ENCODE measurements at places on chromosomes 7 and 10. TPM values are rescaled to one million over a fixed set of nuclear protein-coding genes. Genes with fewer than 3 reads are reported as not detected.
A peak's percentile ranks its signal among the peaks of the same experiment; 100 is the strongest.

DNA sequence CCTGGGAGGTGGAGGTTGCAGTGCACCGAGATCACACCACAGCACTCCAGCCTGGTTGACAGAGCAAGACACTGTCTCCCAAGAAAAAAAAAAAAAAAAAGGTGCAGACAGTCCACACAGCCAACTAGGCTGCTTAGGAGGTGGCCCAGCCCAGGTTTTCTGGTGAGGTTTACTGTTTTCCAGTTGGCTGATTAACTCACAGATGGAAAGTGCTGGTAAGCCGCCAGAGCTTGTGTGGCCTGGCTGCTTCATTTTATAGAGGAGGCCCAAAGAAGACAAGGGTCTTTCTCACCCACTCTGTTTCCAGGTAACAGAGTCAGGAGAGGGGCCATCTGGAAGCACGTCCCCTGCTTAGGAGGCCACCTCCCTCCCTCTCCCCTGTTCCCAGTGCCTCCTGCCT is 6.2 kb downstream of the RHBDD2 start:
- DNase-seq, result no peak

- DNase-seq, result no peak
Measured at GRCh38 chr7:23645822-23646221, 34.2 kb upstream of the FAM221A start.

DNA sequence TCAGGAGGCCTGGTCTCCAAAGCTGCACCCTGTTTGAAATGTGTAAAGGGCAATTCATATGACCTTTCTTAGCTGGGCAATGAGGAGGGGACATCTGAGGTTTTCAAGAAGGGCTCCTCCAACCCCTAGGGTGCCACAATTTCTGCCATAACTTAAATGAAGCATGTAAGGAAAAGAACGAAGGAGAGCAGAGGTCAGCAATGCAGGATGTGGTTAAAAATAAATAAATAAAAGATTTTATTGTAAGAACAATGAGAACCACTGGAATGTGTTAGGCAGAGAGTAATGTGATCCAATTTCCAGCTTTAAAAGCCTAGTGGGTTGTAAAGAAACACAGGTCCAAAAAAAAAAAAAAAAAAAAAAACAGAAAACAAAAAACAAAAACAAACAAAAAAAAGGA is 673.1 kb downstream of the TNS3 start:
- no peak for DNase-seq

GRCh38 chr10:131686781-131687420 is 213.9 kb upstream of the PPP2R2D start:
- DNase-seq, result no peak

GRCh38 chr7:32892521-32893206 is 1.1 kb upstream of the KBTBD2 start:
- peak; percentile 26 for DNase-seq

DNA sequence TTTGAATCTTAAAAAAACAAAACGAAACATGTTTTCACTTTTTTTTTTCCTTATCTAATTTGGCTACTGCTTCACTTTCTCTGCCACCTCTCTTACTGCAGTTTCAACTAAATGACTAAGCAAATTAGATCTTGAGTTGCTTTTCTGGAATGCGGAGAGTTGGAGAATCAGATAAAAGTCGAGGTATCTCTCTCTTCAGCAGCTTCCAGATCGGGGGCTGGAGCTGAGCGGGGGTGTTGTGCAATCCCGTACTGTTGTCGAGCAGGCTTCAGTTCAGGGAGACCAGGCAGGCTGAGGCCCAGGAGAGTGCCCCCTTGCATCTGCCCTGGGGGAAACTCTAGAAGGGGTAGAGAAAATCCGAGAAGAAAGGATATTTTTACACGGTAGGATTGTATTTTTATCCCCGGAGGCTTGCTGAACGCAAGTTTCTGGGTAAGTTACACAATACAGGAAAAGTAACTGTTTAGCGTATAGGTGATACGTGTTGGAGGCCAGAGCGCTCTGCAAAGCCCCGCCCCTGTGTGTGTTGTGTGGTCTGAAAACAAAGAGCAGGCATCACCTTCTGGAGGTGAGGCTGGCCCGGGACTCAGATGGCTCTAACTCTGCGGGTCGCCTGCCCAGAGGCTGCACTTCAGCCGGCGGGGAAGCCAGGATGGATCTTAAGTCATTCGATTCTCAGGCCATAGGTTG is 116.6 kb downstream of the KLF6 start:
- DNase-seq, result peak; percentile 24

DNA sequence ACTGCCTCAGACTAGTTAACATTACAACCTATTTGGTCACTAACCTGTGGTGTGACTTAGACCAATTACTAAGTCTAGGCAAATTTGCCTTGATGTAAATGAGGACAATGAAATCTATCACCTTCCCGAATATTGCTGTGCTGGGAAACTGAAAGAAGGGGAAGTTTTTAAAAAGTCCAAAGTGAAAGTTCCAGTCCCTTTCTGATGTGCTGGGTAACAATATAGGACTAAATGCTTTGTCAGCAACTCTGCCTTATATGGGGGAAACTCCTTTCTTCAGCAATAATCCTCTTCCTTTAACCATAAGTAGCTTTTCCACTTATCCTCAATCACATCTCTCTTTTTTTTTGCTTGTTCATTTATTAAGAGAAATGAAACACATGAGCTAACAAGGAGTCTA is 3.9 kb downstream of the PIK3AP1 start:
- DNase-seq, result no peak

- DNase-seq, result peak; percentile 17
Measured at GRCh38 chr7:97499204-97499603, 232.7 kb upstream of the TAC1 start.

DNA sequence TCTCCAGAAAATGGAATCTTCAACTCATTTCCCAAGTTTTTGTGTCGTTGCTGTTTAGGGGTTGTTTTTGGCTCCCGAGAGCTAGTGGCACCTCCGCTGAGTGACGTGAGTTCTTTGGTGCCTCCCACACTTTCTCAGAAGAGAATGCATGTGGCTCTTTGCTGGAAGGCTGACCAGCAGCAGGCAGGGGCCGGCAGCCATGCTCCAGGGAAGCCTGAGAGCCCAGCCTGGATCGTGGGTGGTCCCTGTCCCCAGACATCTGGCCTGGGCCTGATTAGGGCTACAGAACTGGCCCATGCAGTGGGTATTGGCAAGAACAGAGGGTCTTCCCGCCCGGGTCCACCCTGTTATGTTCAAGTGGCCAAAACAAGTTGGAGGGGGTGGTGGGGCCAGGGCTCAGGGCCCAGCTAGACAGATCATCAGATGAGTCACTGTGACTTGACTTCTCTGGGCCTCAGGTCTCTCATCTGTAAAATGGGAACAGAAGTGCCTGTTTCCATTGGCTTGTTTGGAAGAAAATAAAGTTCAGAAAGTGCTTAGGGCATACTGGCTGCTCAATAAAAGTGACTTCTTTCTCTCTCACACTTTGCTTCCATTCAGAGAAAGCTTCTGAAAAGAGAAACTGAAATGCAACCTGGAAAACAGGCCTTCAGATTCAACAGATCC is 83.1 kb downstream of the STRA8 start:
- no peak for DNase-seq

DNA sequence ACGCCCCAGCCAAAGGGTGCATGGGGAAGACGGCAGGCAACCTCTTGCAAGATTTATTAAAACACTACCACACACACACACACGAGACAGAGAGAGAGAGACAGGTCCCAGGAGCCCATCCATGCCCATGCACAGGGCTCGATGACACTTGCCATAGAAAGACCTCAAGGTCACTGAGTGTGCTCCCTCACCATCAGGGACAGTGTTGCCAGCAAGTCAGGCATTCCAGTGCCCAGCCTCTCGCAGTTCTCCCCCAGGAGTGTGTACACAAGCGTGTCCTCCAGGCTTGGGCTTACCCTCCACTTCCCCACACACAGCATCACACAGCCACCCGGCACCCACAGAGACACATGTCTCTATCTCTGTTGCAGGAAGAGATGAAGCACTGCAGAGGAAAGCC is 46.8 kb upstream of the SLF2 start:
- DNase-seq, result no peak

- DNase-seq, result no peak
Measured at GRCh38 chr10:121282264-121282663, 316.0 kb downstream of the FGFR2 start.

GRCh38 chr10:72049969-72050781 is 38.2 kb downstream of the SPOCK2 start:
- DNase-seq, result no peak

GRCh38 chr10:78849731-78850130 is 219.0 kb upstream of the ZMIZ1 start:
- DNase-seq, result no peak

DNA sequence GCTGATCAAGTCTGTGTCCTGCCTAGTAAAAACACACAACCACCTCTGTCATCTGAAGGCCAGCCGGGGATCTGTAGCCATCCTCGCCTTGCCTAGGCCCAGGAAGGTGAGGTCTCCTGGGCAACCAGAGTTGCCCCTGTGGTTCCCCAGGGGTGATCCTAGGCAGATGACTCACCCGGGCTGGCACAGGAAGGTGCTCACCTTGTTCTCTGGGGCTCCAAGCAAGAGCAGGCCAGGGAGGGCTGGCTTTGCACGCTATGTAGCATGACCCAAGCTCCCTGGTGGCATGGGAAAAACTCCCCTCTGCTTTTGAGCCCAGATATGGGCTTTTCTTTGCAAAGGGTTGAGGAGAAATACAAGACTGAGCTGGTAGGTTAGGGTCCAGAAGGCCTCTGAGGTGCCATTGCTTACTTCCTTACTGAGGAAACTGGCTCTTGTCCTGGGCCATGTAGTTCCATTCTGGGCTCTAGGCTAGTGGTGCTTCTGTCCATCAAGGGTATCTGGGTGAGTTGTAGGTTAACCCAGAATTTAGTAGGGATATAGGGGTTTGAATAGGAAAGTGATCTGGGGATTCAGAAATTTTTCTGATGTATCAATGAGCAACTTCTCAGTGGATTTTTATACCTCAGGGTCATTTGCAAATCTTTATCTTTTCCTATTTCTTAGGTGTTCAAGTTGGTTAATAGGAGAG is 112.0 kb downstream of the NT5C2 start:
- no peak for DNase-seq

Gene DHTKD1
- polyA plus RNA-seq, result 12.2 TPM

GRCh38 chr7:3980300-3980643 is 679.2 kb downstream of the SDK1 start:
- DNase-seq, result no peak

Gene CARD11
- 4.8 TPM for polyA plus RNA-seq

Gene PLEKHS1
- 62.4 TPM for polyA plus RNA-seq

- DNase-seq, result no peak
Measured at GRCh38 chr7:21902240-21902639, 43.5 kb downstream of the CDCA7L start.

DNA sequence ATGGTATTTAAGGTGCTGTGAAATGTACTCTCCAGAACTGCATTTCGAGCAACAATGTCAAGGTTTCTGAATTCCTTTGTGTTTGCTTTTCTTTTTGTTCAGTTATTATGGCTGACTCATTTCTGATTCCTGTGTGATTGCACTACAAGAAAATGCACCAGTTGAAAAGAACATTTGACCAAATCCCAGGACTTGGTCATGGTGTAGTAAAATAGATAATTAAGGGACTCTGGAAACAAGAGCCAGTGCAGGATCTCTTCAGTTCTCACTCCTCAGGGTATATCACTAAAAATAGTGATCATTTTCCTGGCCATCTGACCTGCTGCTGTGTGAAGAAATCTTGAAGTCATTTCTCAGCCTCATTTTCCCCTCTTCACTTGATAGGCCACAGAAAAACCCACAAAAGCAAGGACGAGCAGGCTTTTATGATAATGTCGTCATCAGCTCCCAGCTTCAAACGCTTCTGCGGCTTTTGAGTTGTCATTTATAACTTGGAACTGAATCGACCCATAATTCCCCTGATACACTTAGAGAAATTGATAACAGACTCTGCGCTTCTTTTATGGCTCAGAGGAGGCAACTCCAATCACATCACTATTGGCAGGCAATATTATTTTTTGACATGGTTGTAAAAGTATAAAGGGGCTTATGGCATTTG is 274.7 kb downstream of the HDAC9 start:
- no peak for DNase-seq

DNA sequence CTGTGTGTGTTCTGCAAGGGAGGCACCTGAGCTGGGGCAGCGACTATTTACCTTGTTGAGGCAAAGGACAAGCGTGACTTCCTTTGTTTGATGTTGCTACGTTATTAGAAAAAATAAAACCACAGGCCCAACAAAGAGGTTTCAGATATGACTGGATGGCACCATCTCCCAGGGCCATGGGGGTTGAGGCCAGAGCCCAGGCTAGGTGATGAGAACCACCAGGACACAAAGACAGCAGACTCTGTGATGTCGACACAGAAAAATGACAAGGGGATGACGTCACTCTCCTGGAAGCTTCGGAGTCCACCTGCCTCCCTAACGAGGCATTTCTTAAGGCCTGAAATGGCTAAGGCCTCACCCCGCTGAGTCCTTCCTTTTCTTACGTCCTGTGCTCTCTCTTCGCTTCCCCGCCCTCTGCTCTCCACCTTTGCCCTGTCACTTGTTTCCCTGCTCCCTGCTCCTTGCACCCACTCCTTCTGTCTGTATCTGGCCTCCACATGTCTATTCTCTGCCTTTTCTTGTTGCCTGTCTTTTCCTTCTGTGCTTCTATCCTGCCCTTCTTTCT is 83.0 kb upstream of the ADRB1 start:
- DNase-seq, result peak; percentile 99

DNA sequence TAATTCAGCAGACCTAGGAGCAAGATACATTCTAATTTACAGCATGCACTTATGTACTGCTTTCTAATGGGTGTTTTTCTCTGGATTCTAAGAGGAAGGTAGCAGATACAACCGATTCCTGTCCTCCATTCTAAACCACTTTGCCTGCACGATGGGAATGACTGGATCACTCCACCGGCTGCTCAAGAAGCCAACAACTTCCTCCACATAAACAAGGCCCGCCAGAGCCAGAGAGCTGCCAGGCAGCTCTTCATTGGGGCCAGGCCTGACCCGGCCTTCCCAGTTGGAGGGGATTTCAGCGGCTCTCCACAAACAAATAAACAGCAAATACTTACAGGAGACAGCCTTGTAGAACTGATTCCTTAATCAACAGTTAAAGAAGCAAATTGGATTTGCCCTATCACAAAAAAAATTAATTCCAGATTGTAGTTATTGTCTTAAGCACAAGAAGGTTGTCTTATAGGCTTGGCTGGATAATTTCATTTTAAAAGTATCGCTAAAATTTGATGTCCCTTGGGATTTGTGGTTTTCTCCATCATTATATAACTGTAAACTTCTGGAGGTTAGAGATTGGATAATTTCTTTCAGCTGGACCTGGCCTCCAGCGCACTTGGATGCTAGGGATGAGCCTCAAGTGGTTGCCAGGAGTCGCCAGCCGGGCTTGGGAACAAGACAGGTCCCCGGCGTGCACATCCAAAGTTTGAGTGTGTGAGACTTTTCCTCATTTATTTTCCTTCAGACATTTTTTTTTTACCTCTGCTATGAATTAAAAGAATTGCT is 20.9 kb downstream of the EBF3 start:
- no peak for DNase-seq

Gene WDFY4
- polyA plus RNA-seq, result 3.5 TPM

Data from large intestine (tissue), 12 donors.